Activated CD4-positive, alpha-beta T cell treated with anti-CD3 and anti-CD28 coated beads, Interleukin-2, amount 50 U/mL, for 48 hours (primary cell): ENCODE measurements at places on chromosomes 12 and 14.

DNA sequence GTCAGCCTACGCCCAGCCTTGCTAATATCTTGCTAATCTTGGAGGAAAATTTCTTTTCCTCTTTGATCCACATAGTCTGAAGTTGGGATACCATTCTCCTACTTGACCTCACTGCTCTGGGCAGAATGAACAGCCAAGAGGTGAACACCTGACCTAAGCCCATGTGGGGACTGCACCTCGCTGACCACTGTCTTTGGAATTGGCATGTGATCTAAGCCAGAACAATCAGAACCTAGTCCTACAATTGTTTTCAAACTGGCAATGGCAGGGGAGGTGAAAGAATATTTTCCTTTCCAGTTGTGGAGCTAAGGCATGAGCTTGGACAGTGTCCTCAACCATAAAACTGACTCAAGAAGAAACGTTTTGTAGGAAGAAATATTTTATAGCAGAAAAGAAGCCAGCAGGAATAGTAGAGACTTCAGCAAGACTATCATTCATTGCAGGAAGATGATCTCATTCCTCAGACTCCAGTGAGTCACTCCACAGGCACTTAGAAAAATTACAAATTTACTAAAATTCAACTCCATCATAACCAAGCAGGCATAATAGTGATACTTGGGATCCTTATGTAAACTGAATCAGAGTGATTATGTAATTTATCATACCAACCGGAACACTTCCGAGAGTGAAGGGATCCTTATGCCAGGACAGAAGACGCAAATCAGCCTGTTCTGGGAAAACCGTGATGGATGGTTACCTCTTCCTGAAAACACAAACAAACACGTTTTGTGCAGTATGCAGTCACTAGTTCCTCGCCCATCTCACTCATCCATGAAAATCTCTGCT is 14.7 kb downstream of the PTPRO start:
- no peak for DNase-seq

GRCh38 chr12:112964915-112965314 is 13.4 kb upstream of the OAS2 start:
- DNase-seq: no peak

DNA sequence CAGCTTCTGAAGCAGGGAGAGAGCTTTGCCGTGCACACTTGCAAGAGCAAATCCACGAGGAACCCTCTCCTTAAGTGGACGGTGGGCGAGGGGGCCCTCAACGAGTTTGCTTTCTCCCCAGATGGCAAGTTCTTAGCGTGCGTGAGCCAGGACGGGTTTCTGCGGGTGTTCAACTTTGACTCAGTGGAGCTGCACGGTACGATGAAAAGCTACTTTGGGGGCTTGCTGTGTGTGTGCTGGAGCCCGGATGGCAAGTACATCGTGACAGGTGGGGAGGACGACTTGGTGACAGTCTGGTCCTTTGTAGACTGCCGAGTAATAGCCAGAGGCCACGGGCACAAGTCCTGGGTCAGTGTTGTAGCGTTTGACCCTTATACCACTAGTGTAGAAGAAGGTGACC is 69.0 kb downstream of the WDR20 start:
- DNase-seq: no peak

DNA sequence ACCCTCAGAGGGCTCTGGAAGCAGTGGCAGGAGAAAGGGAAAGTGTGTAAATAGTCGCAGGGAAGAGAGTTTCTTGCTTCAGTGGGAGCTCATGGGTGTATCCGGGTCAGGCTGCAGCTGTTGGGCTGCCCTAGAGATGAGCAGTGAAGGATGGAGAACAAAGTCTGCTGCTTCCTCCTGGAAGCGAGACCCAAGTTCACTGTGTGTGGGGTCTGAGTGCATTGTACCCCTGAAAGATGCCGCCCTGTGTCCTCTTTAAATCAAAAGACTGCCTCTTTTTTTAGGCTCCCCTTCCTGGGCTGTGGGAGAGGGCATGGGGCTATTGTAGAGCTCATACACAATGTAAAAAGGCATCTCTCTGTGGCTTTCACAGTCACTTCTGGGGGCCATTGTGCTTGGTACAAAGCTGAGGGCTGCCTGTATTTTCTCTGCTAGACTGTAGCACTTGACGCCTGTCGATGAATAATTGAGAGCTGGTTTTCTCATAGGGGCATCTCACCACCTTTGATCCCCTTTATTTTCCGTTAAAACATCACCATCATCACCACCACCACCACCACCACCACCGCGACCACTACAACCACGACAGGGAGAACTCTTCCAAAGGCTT is 16.7 kb downstream of the CHST11 start:
- DNase-seq: no peak

- no peak for DNase-seq
These were observed 35.1 kb upstream of the SRRM4 start for GRCh38 chr12:118946256-118946655.

DNA sequence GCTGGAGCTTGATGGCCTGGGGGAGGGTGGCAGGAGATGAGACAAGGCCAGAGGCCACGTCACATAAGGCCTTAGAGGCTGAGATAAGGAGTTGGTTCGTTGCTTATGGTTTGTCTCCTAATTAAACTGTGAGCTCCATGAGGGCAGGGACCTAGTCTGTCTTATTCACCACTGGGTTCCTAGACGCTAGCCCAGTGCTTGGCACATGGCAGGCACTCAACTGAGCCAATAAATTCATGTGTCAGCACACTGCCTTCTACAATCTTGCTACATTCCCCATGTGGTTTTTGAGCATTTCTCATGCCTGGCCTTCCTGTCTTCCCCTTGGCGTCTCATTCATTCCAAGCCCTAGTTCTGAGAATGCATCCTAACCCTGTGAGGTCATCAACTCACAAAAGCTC is 92.5 kb upstream of the MED13L start:
- DNase-seq: no peak
